CD8-positive, alpha-beta memory T cell (primary cell): ENCODE measurements at places on chromosomes 1 and 21. TPM values are rescaled to one million over a fixed set of nuclear protein-coding genes. Genes with fewer than 3 reads are reported as not detected.

RGS5 gene
- total RNA-seq: 3.0 TPM

- H3K4me3 ChIP-seq: no peak overlapping the region
- peak; percentile 49 for DNase-seq
- no peak overlapping the region for H3K27ac ChIP-seq
Observed at GRCh38 chr1:36285443-36286101, 20.6 kb upstream of the SH3D21 start.

DNA sequence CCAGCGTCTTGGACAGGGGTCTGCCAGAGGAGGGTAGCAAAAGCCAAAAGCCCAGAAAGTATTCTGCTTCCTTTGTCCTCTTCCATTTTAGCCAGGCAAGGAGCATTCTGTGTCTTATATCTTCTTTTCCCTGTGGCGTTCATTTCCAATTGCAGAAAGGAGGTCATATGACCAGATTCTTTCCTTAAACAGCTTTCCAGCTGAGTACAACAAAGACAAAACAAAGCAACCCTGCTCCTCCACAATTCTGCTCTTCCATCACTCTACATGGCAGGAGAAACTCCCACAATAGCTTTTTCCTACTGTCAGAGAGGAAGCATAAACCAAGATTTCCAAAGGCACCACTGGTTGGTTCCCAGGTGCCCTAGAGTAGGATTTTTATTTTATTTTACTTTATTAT is 19.7 kb downstream of the ENSA start:
- DNase-seq: no peak
- no peak overlapping the region for H3K27ac ChIP-seq
- H3K36me3 ChIP-seq: no peaks in the 10 kb centered on the region
- H3K4me3 ChIP-seq: no peak overlapping the region
- no peaks in the 10 kb centered on the region for H3K27me3 ChIP-seq

DNA sequence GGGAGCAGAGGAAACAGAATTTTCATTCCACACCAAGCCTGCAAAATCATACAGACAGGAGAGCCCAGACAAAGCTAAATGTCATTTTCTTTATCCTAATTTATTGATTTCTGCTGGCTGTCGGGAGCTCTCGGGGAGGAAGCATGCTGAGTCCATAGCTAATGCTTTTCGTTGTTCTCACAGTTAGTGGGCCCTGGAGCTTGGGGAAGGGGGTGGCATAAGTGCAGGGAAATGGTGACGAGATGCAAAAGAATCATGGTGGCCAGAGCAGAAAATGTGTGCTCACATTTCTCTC is 202.4 kb downstream of the TOMM20 start:
- no peak for DNase-seq
- H3K27ac ChIP-seq: no peak overlapping the region
- H3K4me1 ChIP-seq: peaks cover 41% of the 10 kb centered on the region
- no peaks in the 10 kb centered on the region for H3K36me3 ChIP-seq
- peak overlapping the region; percentile 15 for H3K4me3 ChIP-seq

SLC9C2 gene
- total RNA-seq: not detected

DNA sequence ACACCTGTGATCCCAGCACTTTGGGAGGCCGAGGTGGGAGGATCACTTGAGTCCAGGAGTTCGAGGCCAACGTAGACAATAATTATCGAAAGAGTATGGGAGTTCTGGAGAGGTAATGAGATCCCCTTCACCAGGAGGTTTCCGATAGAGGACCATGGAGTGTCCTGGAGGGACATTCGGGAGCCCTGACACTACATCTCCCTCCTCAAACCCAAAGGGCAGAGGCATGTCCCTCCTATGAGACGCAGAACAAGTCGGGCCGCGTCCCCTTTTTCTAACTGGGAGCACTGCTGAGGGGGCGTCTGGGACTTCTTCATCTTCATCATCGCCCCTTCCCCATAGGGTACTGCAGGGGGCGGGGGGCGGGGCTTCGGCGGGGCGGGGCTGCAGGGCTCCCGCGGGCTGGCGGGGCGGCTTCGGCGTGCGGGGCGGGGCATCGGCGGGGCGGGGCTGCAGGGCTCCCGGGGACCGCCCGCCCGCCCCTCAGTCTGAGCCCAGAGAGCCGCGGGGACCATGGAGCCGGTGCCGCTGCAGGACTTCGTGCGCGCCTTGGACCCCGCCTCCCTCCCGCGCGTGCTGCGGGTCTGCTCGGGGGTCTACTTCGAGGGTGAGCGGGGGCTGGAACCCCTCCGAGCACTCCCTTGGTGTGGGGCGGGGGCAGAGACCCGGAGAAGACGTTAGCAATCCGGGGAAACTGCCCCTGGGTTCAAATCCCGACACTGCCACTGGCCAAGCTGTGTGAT is at the start of gene THEMIS2:
TSS of gene THEMIS2 (plus strand) at position 486 of the 743 bp plus-strand sequence. CDS start at position 514, 28 bp downstream.
- H3K27ac ChIP-seq: peak within 1 kb of the TSS; percentile 74
- DNase-seq: peak; percentile 86
- peaks cover 8% of the 10 kb centered on the region for H3K36me3 ChIP-seq
- peak within 1 kb of the TSS; percentile 95 for H3K4me3 ChIP-seq
- H3K27me3 ChIP-seq: no peaks in the 10 kb centered on the region

GPX7 gene
- 30.0 TPM for total RNA-seq

DNA sequence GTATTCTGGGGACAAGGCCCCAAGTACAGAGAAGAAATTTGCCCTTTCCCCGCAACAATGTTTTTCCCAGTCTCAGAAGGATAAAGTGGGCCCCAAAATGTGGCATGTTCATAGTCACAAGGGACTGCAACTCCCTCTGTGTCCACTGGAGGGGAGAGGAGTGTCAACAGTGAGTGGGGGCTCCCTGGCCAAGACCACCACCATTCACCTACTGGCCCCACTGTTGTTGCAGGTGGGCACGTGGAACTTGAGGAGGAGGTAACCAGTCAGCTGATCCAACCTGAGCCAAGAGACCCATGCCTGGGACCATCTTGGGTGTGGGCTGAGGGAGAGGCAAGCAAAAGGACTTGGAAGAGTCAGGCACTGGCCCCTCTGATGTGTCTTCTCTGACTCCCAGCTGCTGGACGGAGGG is 777 bp downstream of the NUDT17 start:
- peaks cover 10% of the 10 kb centered on the region for H3K4me1 ChIP-seq
- peak overlapping the region; percentile 75 for H3K4me3 ChIP-seq
- peaks cover 15% of the 10 kb centered on the region for H3K36me3 ChIP-seq
- no peak for DNase-seq

DNA sequence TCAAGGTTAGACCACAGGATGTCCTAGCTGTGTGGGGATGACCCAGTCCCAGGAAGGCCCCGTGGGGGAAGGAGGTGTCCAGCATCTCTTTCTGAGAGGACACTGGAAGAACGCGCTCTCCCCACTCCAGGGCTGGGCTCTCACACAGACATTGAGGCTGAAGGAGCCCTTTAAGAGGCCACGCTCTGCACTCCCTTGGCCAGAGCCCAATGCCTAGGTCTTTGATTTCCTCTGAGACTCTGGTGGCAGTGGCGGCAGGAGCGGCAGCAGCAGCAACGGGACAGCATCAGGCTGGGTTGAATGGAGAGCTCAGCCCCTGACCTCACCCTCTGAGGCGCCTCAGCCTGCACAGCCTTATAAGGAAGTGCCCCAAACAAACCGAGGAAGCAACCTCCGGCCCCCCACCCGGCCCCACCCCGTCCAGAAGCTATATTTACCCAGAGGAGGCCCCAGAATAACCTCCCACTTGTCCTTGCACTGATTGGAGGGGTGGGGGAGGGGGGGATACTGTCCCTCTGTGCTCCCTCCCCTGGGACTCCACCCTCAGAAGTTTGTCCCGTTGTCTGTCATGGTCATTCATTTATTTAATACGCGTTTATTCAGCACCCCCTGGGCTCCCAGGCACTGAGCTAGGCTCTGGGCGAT is 12.3 kb downstream of the NES start:
- no peaks in the 10 kb centered on the region for H3K36me3 ChIP-seq
- H3K27ac ChIP-seq: peak overlapping the region; percentile 20
- DNase-seq: no peak
- no peak overlapping the region for H3K4me3 ChIP-seq

DNA sequence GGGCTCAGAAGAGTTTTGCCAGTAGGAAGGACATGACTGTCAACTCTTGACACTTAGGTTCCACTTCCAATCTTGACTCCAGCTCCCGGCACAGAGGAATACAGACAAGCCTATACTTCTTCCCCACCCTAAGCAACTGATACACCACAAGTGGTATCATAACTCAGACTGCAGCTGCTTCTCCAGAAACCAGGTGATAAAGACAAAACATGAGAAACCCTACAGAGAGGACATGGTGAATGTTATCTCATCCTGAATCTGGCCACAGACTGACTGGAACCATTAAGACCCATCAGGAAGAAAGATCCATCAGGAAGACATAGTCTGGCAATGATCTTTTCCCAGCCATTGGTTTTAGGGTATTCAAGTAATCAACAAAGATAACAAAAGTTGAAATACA is 13.8 kb downstream of the PAXBP1 start:
- no peak for DNase-seq
- no peak overlapping the region for H3K27ac ChIP-seq
- no peak overlapping the region for H3K4me3 ChIP-seq
- H3K4me1 ChIP-seq: no peaks in the 10 kb centered on the region

GRCh38 chr1:85371021-85371420 is 93.9 kb downstream of the DDAH1 start:
- H3K36me3 ChIP-seq: no peaks in the 10 kb centered on the region
- no peak for DNase-seq
- no peak overlapping the region for H3K4me3 ChIP-seq
- no peaks in the 10 kb centered on the region for H3K4me1 ChIP-seq
- no peak overlapping the region for H3K27ac ChIP-seq

DNA sequence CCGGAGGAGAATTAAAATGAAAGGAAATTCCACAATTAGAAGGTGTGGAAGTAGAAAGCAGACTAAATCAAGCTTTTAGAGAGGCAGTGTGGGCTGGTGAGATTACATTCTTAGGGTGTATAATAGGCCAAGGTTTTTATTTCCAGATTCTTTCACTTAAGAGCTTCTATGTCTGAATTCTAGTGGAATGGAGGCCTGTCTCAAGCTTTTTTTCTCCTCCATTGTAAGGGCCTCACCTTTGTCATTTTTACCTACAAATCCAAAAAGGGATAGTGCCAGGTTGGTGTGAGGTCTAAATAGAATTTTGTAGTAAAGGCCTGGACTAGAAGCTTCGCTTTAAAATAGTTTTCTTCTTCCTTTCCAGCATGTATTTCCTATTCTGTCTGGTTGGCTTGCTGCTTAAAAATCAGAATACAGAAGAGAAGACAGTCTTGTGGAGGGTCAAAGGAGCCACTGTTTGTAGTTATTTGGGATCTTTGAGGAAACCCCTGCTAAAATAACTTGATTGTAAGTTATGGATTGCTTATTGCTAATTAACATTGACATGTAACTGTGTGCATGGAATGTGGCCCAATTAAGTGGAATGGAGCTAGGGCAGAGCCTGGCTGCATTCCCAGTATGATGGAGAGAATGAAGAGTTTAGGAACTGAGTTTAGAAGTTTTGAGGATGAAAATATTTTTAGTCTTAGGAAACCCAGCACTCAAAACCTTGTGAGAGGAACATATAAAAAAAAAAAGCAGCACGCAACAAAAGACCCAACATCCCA is 162.5 kb upstream of the B3GALT2 start:
- no peak overlapping the region for H3K27ac ChIP-seq
- H3K4me1 ChIP-seq: no peaks in the 10 kb centered on the region
- H3K27me3 ChIP-seq: no peaks in the 10 kb centered on the region
- no peaks in the 10 kb centered on the region for H3K36me3 ChIP-seq
- no peak for DNase-seq
- H3K4me3 ChIP-seq: no peak overlapping the region
